ENCODE measurements at places on chromosomes 4 and X.

DNA sequence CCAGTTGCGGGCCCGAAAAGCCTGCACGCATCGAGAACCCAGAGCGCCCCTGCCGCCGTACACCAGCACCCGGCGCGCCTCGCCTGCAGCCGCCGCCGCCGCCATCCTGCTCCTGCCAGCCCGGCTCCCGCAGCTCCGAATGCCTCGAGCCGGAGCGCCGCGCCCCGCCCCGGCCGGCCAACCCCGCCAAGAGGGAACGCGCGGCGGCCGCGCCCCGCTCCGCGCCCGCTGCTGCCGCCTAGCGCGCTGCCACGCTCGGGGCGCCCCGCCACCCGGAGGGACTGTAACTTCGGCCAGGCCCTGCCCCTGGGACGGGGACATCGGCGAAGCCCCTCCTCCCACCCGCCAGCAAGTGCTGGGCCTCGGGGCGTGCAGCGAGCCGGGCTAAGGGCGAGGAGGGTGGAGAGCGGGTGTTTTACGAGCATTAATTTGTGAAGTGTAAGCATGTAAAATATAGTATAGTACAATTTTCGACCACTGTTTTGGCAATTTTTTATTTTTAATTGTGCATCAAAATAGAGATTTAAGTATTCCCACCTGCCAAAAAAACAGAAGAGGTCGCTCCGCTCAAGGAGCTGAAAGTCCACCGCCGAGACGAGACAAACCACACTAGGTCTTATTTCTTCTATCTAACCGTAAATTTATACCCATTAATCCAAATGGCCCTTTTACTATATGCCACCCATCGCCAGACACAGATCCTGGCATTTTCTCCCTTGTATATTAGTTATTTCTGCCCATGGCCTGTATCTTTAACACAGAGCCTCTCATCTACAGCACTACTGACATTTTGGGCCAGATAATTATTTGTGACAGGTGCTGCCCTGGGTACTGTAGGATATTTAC, at the start of gene QDPR:
Gene QDPR (minus strand): TSS at position 141 of the 846 bp plus-strand sequence. CDS start 36 bp downstream, at position 105.
- peak; percentile 44 for DNase-seq

DNA sequence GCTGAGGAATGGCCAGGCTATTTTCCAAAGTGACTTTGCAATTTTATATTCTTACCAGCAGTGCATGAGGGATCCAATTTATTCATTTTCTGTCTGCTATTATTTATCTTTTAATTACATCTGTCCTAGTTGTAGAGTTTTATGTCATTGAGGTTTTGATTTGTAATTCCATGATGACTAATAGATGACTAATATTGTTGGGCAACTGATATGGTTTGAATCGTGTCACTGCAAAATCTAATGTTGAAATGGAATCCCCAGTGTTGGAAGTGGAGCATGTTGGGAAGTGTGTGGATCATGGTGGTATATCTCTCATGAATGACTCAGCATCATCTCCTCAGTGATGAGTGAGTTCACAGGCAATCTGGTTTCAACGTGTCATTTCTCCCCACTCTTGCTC, 201.5 kb downstream of the TBX22 start:
- DNase-seq, result no peak

DNA sequence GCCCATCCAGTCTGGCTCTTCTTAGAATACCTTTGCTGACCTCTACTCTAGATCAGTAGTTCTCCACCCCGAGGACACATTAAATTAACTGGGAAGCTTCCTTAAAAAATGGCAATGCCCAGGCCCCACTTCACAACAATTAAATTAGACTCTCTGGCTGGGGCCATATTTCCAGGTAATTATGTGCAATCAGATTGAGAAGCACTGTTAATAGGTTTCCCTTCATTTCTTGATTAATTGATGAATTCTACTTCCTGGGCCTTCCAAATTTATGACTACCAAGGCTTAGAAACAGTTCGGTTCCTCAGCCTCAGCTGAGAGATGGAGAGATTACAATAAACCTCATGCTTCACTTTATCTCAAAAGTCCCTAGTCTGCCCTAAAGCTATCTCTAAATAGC, 71.7 kb upstream of the LIMCH1 start:
- no peak for DNase-seq

DNA sequence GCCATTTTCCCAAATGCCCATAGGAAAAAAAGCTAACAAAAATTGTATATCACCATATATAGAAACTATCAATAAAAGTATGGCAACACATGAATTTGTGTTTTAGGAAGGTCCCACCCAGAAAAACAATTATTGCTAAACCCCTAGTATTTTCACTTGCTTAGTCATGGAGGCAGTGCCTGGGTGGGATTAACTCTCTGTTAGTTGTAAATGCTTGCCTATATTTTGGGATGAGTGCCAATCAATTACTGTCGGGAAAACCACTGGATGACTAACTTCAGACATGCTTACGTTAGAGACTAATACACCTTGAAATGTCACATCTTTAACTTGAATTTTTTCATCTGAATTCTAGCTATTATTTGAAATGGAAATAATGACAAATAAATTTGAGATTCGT, 33.9 kb downstream of the TMPRSS11A start:
- no peak for DNase-seq

- DNase-seq, result no peak
Measured at GRCh38 chrX:56802921-56803849, 74.1 kb downstream of the NBDY start.

GRCh38 chrX:19344661-19345060, 934 bp downstream of the PDHA1 start:
- no peak for DNase-seq

- DNase-seq, result no peak
Measured at GRCh38 chr4:2923141-2923551, 40.1 kb downstream of the NOP14 start.

DNA sequence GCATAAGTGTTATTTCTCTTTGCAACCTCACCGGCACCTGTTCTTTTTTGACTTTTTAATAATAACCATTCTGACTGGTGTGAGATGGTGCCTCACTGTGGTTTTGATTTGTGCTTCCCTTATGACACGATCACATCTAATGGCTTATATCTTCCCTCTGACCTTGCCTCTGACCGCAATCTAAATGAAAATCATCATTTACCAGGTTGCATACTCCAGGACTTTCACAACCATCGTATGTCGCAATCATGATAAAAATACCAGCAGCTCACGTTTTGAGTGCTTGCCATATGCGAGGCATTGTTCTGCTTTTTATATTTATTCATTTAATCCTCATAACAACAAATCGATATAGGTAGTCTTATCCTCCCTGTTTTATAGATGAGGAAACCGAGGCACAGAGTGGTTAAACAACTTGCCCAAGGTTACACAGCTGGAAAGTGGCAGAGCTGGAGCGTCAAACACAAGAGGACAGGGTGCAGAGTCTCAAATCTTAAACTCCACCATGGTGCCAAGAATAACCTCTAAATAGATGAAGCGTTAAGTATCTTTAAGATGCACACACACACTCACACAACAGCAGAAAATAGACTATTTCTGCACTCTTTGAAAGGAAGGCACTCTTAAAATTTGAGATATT, 102.2 kb downstream of the SEL1L3 start:
- no peak for DNase-seq

DNA sequence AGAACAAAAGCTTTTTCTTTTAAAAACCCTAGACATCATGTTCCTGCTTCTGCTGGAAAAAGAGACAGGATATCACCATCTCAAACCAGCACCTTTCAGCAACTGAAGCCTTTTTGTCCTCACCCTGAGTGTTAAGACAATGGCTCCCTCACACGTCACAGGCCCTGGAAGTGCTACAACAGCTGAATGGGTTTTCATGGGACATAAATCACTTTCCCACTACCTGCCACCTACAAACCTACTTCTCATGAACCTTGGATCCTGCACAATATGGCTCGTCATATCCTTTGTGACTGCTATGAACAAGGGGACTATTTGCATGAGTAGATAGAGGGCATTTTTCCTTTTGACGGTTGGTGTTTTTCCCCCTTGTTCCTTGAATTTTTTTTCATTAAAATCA, 93.6 kb downstream of the TSPAN5 start:
- no peak for DNase-seq

Measured in stimulated activated CD8-positive, alpha-beta memory T cell treated with anti-CD3 and anti-CD28 coated beads, Interleukin-7, amount 100 ng/mL, for 1 hour (primary cell).